ENCODE measurements at places on chromosomes 1 and 21.

DNA sequence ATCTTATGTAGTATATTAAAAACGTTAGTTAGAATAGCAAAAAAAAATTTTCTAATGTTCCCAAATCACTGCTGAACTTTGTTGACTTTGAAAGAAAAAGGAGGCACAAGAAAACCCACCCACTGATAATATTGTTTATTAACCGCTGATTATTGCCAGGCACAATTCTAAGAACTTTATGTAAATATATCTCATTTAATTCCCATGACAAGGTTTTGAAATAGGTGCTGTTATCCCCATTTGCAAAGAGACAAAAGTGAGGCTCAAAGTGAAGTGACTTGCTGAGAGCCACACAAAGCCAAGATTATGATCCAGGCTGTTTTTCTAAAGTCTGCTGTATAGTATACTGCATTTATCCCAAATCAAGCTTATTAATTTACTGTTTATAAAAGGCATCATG lies 56.4 kb downstream of the SASS6 start:
- no peak for DNase-seq

GRCh38 chr1:202531472-202531811 lies 178.8 kb downstream of the SYT2 start:
- no peak for DNase-seq

GRCh38 chr1:107004421-107004820 lies 52.1 kb upstream of the PRMT6 start:
- DNase-seq: no peak

GRCh38 chr1:228778026-228778425 lies 42.7 kb downstream of the RHOU start:
- no peak for DNase-seq
